ENCODE measurements at places on chromosomes 1 and 21.

DNA sequence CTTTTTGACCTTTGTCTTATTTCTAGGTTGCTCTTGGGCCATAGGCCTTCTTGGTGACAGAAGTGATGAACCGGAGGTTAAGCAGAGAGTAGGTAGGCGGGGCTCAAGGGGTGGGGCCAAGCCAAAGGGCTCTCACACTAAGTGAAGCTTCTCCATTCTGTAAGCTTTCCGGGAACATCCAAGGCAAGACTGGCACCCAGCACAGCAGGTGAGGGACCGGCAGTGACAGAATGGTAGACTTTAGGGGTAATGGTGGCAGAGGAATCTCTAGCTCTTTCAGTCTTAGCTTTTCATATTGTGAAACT, at the start of gene TNFAIP8L2:
TSS of gene TNFAIP8L2 (plus strand) at position 135 of the 305 bp plus-strand sequence. CDS start 2,049 bp downstream, outside the sequence.
- DNase-seq, result peak; percentile 78

- DNase-seq, result no peak
Observed at GRCh38 chr1:13826009-13826408, 126.0 kb downstream of the PRDM2 start.

DNA sequence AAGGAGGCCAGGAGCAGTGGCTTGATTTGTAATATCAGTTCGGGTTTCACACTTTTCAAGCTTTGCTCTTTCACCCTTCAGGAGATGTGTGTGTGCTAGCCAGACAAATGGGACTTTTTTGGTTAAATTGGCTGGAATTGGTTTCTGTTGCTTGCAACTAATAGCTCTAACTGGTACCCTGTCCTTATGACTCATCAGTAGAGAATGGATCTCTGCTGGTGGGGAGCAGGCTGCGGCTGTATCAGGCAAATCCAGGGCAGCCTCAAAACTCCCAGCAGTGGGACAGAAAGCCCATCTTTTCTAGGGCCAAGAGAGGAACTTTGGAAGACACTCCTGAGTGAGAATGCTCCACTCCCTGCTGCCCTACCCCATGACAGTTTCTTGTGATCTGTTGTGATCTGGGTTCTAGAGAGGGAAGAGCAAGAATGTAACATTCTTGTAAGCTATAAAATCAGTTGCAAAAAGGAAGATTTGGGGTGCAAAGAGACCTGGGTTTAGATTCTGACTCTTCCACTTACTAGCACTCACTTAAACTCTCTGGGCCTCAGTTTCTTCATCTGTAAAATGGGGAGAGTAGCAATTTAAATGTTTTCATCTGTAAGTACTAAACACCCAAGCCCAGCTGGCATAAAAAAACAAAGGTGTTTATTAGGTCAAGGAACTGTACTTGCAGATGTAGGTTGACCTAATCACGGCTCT, 257.0 kb upstream of the TMEM51 start:
- no peak for DNase-seq

DNA sequence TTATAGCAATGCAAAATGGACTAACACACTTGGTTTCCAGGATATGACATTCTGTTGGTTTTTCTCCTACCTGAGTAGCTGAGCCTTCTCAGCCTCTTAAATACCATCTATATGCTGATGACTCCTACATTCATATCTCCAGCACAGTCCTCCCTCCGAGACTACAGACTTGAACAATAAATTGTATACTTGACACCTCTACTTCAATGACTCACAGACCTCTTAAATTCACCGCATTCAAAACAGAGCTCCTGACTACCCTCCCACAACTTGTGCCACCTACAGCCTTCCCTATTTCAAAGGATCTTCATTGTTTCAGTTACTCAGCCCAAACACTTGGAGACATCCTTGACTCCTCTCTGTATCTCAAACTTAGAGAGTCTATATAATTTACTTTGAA, 66.8 kb upstream of the ASB17 start:
- DNase-seq, result no peak

- DNase-seq, result peak; percentile 87
Observed at GRCh38 chr1:223726380-223727001, 14.2 kb downstream of the CAPN2 start.

GRCh38 chr1:109383854-109384253, 13.9 kb downstream of the SORT1 start:
- no peak for DNase-seq

DNA sequence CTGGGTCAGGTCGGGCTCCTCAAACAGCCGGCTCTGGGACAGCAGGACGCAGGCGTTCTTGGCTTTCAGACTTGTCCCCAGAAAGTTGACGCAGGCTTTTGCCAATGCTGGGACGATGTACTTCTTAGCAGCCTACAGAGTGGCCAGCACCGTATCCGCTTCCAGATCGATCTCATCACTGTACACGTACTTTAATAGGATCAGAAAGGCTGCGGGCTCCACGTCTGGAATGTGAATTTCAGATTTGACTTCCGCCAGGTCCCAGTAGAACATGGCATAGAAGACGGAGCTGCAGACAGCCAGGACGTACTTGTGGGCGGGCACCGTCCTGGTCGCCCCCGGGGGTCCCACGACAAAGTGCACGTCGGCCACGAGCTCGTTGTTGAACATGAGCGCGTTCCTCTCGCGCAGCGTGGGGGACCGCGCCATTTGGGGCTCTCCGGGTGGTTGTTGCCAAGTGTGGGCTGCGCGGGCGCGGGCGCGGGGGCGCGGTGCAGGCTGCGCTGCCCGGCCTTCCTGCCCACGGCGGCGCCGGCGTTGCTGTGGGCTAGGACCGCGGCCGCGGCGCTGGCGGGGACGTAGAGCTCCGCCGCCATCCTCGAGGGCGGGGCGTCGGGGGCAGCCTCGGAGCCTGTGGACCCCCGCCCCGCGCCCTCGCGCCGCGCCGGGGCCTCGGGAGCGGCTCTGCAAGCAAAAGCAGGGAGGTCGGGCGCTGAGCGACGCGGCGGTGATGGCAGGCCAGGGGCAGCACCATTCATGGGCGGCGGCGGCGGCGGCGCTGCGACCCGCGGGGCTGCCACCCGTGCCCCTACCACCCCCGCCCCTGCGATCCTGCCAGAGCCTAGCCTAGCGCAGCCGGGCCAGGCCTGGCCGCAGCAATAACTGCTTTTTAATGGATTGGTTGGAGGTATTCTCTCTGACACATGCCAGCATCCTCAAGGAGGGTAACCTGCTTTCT, 10.6 kb downstream of the CNR2 start:
- DNase-seq, result no peak

GRCh38 chr1:18866314-18866713, 6.9 kb upstream of the TAS1R2 start:
- DNase-seq, result no peak

DNA sequence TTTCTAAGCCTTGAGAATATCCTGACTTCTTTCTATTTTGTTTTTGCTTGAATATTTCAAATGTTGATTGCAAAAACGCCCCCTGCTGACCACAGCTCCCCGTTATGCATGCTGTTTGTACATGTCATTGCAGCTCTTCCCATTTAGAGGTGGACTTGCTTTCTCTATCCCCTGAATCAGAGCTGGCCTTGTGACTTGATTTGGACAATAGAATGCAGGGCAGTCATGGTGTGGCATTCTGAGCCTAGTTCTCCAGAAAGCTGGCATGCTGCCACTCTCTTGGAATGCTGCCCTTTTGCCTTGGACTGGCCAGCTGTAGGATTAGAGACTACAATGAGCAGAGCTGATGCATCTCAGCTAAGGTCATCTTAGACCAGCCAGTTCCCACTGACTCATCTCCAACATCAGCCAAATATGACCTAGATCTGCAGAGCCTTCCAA, 1561.5 kb downstream of the MRPL39 start:
- no peak for DNase-seq

DNA sequence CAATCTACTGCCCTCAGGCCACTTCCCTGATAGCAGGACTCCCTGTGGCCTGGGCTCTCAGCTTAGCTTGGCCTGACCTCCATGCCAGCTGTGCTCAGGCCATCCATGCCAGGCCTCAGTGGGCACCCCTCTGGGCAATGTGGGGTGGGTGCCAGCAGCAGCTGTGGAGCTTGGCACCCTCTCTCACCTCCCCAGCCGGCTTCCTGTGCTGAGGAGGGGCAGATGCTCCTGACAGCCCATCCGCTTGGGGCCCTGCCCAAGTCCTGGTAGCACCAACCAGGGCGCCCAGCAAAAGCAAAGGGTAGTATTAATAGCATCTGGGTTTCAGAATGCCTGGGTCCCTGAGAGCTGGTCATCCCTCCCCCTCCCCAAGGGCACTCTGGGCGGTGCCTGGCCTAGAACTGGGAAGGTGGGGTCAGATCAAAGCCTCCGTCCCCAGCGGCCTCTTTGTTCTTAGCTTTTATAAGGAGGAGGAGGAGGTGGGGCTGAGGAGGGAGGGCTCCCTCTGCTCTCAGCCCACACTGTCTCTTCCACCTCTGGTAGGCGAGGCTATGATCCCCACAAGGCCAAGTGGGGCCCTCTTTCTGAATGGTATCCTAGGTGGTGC, 6.1 kb downstream of the EFNA4 start:
- DNase-seq, result no peak

- no peak for DNase-seq
Observed at GRCh38 chr1:156115514-156116374, 1.2 kb downstream of the LMNA start.

GRCh38 chr1:199859491-199859933, 168.0 kb upstream of the NR5A2 start:
- no peak for DNase-seq

DNA sequence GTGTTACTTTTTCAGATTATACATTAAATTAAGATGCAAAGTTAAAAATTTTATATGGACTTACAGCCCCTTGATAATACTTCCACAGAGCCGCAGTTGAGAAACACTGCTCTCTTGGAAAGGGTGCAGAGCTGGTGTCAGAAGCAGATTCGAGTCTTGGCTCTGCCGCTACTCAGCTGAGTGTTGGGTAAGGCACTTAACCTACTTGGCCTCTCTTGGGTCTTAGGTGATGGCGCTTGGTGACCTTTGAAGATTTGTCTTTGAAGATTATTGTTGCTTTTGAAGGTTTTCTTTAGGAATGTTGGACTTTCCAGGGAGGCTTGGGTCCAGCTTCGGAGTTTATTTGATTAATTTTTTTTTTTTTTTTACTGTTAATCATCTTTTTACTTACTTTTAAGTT, 48.5 kb downstream of the CAMTA1 start:
- DNase-seq, result no peak

- no peak for DNase-seq
Observed at GRCh38 chr1:212544110-212544509, 64.5 kb upstream of the ATF3 start.

DNA sequence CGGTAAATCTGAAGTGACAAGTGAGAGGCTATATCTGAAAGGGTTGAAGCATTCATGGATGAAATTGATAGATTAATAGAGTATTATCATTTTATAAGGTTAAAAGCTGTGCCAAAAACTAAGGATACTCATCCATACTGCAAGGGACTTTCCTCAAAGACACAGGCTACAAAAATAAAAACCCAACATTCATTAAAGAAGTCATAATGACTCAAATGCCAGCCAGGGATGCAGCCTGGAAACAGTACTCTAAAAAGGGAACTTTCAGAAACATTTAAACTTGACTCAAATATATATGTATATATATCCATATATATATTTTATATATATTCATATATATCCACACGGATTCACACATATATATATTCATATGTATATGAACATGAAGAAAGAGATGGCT, 1.1 kb upstream of the TIAM1 start:
- no peak for DNase-seq

- no peak for DNase-seq
Observed at GRCh38 chr21:28781602-28782276, 210.9 kb downstream of the LTN1 start.

- DNase-seq, result no peak
Observed at GRCh38 chr1:162004441-162004950, 19.2 kb downstream of the OLFML2B start.

DNA sequence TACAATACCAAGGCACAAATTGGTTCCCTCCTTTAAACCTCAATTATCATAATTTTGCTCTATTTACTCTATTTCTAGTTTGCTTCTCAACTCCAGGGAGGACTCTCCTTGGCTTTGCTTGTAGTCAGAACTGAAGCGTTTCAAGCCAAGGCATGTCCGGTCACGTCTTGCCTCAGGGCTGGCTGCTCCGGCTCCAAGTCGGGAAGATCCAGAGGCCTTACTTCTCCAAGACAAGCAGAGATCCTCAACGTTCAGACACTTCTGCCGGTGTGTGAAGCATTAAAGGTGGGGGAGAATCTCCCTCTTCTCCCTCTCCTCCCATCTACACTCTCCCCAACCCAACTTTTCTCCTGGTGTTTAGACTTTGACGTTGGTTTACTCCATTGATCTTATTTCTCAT, 7.2 kb upstream of the HHAT start:
- DNase-seq, result no peak

GRCh38 chr1:201376107-201376463, 1.4 kb downstream of the TNNT2 start:
- no peak for DNase-seq

GRCh38 chr1:246679794-246680177, 44.4 kb upstream of the SCCPDH start:
- no peak for DNase-seq

- no peak for DNase-seq
Observed at GRCh38 chr21:20030390-20030789, 967.8 kb upstream of the NCAM2 start.

- no peak for DNase-seq
Observed at GRCh38 chr1:116948046-116948445, 38.3 kb downstream of the PTGFRN start.

Data from activated gamma-delta T cell treated with Interleukin-2 at 50 U/mL for 16 hours (primary cell).